Stimulated activated CD4-positive, alpha-beta T cell treated with anti-CD3 and anti-CD28 coated beads, Interleukin-1b, Interleukin-23, amount 100 ng/mL, for 1 hour (primary cell): ENCODE measurements at places on chromosomes 11 and 22.

GRCh38 chr11:12560861-12561260 lies 113.4 kb upstream of the TEAD1 start:
- no peak for DNase-seq

DNA sequence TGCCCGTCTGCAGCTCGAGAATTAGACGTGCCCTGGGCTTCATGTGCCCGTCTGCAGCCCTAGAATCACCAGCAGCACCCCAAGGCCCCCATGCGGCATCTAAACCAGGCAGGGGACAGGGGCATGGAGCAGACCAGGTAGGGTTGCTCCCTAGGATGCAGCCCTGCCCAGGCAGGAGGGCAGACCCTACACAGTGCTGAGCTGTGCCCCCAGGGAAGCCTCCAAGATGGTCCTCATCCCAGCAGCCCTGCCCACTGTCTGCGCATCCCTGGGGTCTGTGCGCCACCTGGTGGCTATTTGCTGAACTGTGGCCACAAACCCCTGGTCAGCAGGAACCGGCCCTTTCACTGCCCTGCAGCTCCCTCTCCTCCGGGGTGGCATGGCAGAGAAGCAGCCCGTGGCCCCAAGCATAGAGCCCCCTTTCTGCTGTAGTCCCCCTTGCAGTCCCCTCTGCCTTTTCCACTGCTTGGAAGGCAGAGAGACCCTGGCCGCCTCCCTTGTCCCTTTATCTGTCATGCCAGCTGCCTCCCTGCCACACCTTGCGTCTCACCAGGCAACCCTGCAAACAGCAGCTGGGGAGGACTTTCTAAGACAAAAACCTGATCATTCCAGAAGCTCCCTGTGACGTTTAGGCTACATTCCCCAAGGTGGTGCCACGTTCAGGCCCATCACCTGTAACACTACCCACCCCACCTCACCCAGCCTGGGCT lies 86.6 kb downstream of the KCNQ1 start:
- DNase-seq = peak; percentile 31

DNA sequence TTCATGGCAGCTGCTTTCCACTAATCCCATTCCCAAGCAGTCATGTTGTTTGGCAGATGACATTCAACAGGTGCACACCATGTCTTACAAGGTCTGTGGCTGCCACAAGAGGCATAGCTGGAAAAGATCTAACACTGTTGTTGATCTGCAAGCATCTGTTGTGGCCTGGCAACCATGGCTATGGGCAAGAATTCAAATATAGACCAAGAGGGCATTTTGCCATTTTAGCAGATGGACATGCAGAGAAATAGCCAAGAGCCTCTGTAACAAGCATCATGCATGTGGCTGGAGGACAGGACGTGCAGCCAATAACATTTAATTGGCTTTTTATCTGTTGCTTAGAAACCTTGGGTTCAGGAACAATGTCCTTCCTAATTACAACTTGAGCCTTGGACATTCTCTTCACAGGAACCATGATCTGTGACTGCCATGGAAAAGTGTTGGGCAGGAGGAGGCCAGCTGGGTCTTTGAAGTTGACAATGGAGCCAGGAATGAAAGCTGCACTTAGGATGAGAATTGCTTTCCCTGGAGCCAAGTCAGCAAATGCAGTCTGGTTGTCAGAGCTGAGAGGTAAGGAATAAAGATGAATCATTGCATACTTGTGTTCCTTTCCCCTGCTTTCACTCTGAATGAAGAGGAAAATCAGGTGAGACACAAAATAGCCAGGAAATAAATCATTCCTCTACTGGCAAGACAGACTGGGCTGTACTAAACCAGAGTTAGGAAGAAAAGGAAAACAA lies 113.6 kb upstream of the ANO5 start:
- no peak for DNase-seq

GRCh38 chr11:24298146-24298545 lies 198.7 kb upstream of the LUZP2 start:
- DNase-seq = no peak

GRCh38 chr22:46560696-46561295 lies 23.4 kb upstream of the CELSR1 start:
- no peak for DNase-seq

- DNase-seq = no peak
These were observed 67.5 kb downstream of the MED15 start for GRCh38 chr22:20574920-20575353.

GRCh38 chr22:19358703-19359553 lies 67.4 kb upstream of the CLTCL1 start:
- no peak for DNase-seq

DNA sequence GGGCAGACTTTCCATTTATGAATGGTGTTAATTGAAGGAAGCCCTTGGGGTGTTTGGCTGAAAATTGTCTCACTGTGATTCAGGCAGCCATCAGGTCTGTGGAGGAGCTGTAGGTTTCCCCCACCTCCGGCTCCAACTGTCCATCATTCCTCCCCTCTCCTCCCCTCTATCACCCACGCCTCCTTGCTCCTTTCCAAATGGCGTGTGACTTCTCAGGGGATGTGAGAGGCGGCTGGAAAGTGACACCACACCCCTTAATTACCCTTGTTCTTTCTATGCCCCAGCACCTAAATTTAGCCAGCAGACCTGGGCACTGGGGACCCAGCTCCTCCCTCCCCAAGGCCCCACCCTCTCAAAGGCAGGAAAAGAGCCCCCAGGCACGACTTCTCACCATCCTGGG lies 38.1 kb upstream of the SYT7 start:
- DNase-seq = no peak

- no peak for DNase-seq
These were observed 377.3 kb downstream of the FAM181B start for GRCh38 chr11:82356316-82356715.

DNA sequence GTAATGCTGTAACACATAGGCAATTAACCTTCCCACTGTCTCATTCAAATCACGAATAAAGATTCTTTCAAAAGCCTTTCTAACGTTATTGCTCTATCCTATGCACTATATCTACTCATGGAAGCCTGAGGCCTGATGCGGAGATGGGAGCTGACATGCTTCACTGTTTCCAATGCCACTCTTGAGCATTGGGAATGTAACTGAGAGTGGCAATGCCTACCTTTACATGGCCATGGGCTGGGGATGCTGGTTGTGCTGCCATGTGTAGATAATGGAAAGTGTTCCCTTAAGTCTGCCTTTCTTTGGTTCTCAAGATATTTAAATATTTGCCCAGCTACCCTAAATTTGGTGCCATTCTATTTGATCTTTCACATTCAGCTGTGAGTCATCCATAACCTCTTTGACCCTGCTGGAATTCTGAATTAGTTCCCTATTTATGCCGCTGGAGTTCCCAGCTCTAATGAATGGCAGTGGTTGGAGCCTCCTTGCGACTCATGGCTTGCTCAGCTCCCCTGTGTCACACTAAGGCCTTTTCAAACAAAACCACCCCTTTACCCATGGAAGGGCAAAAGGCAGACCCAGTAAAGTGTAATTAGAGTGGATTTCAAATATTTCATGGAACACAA lies 21.4 kb upstream of the DKK3 start:
- DNase-seq = no peak

GRCh38 chr11:118341261-118341660 lies 1.2 kb downstream of the CD3D start:
- DNase-seq = no peak

DNA sequence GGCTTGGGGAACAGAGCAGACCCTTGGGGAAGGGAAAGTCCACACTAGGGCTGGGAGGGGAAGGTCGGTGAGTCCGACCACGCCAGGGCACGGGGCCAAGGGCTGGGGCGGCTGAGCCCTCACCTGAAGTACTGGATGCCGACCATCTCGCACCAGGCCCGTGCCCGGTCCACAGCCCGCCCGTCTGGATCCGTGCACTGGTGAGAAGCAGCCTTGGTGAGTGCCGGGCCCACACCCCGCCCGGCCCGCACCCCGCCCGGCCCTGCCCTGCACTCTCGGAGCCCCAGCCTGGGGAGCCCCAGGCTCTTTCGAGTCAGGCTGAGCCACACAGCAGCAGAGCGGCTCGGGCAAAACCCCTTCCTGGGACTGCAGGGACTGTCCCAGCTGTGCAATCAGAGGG lies 1.9 kb upstream of the BAIAP2L2 start:
- no peak for DNase-seq

GRCh38 chr11:111601636-111601978 lies 642 bp upstream of the SIK2 start:
- DNase-seq = no peak

DNA sequence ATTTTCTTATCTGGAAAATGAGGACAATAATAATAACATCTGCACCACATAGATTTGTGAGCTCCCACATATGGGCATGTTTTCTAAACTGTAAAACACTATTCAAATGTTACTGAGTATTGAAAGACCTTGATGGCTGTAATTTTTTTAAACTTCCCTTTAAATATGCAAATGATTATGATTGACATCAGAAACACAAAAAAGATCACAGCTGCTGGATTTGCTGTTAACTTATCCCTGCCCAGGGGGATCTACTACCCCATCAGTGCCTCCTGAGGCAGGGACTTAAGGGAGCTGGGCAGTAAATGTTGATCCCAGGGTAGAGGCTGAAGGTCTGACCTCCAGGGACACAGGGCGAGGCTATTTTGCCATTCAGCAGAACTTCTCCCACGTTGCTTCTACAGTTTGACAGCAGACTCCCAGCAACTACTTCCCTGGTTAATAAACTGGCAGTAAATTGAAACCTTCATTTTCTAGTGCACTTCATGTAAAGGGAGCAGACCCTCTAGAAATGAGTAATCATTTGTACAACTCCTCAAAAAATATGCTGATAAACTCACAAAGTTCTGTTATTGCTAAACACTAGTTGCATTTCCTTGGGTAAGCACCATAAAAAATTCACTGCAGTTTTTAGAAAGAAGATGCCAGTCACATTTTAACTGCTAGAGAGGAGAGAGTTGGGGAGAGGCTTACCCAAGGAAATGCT lies 20.3 kb downstream of the TMPRSS5 start:
- DNase-seq = no peak

DNA sequence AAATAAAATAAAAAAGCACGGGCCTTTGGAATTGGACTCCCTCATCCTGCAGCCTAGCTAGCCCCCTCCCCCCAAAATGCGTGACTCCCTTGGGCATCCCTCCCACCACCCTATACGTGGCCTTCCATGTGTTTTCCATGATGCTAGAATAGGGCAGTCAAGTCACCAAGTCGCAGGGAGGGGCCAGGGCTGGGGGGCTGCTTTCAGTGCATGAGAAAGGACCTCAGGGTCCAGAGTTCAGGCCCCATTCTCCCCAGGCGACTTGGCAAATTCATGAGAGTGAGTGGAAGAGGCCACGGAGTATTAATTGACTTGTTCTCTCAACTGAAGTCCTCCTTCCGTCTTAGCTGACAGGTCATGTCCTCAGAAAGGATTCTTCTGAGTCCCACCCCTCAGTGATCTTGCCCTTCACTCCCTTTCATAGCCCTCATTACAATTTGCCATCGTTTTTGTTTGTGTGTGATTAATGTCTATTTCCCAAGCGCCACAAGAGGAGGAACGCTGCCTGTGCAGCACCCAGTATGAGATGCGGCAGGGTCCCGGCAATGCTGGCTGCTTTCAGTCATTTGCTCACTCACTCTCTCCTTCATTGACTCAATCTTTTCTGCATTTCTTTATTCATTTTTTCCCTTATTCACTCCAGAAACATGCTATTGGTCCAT lies 17.4 kb downstream of the LRRC32 start:
- DNase-seq = no peak

GRCh38 chr11:8039530-8040260 lies 41.3 kb upstream of the TUB start:
- no peak for DNase-seq

DNA sequence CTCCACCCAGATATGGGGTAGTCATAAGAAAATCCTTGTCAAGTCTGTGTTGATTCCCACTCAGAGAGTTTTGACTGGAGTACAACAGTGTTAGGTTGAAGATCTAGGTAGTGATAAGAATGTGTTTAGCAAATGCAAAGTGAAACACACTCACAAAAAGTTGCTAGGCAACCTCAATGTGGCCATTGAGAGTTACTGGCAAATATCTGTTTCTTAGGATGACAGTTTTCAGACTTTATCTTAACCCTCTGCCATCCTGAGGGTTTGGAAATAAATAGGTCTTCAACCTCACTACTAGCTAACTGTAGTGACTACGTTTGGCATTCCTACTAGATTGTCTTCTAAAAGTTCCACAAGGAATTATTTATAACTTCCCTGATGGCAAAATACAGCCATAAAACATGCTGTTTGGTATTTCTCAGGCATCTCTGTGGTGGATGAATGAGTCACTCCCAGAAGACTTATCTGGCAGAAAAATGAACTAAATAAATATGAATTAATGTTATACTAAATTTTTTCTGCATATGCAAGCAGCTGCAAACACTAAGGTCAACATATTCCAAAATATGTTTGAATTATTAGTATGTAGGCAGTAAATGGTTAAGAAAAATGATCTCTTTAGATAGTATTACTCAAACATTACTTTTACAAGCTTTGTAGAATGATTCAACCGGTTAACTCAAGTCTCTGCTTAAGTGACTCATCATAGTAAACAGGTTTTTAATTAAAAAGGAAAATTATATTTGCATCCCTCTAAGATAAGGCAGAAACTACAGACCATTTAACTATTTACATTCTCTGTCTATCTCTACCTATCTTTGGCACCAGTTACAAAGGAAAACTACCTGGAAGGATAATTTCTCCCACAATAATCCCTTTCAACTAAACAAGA lies 17.1 kb upstream of the SYTL2 start:
- no peak for DNase-seq

GRCh38 chr22:36510966-36511881 lies 4.4 kb upstream of the FOXRED2 start:
- no peak for DNase-seq

GRCh38 chr22:39316440-39317083 lies 2.9 kb downstream of the RPL3 start:
- peak; percentile 56 for DNase-seq

DNA sequence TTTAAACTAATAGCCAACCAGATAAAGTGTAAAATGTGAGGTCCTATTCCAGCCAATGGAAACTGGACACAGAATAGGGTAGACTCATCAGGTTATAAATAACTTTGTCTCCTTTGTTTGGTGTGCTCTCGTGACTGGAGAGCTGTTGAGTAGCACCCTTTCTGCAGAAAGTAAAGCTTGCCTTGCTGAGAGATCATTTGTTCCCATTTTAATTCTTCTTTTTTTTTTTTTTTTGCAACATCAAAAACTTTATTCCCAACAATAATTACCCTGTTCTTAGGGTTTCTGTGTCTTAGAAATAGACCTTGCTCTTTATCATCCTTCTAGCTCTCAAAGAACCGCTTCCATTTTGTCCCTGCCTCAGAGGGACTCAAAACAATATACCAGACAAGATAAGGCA lies 220.4 kb downstream of the FAM76B start:
- no peak for DNase-seq

- DNase-seq = no peak
These were observed 7.1 kb downstream of the MS4A18 start for GRCh38 chr11:60731586-60731985.
